ENCODE measurements at places on chromosomes 5 and 9.

DNA sequence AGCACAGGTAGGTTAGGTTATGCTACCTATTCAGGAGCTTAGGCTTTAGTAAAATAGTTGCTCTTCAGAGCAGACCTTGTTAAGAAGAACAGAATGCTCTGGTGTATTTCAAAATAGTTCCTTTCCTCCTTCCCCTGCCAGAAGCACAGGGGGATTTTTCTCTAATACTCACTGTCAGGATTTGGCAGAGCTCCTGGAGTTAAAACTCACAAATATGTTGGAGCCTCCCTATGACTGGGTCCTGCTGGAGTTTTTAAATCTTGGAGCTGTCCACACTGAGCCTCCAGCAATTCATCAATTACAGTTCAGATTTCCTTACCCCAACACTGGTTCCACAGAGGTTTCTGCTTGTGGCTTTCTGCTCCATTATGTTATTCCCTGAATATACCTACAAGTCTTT, 1233.8 kb upstream of the WWC1 start:
- no peaks in the 10 kb centered on the region for H3K4me1 ChIP-seq
- H3K27me3 ChIP-seq = no peaks in the 10 kb centered on the region
- DNase-seq = no peak
- no peak overlapping the region for H3K27ac ChIP-seq
- no peak overlapping the region for H3K4me3 ChIP-seq

DNA sequence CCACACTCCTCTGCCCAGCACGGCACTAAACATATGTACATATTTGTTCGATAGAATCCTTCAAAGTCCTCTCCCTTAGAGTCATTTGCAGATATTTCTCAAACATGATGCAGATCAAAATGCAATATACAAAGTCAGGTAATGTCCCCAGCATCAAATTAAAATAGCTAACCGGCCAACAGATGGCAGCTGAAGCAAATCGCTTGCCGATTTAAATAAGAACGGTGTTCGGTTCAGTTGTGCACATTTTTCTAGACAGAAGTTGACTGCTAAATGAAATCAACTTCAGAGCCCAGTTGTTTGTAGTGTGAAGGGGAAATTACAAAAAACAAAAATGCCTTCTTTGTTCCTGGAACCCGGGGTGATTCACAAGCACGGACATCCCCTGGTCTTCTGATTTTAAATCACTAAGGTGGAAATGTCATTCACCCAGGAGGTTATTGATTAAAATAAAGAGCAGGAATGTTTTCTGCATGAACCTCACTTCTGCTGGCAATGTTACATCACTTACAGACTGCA, 219.2 kb downstream of the EBF1 start:
- no peak overlapping the region for H3K27ac ChIP-seq
- DNase-seq = no peak
- H3K27me3 ChIP-seq = no peaks in the 10 kb centered on the region
- no peaks in the 10 kb centered on the region for H3K36me3 ChIP-seq
- H3K4me1 ChIP-seq = peaks cover 7% of the 10 kb centered on the region

- peaks cover 69% of the 10 kb centered on the region for H3K4me1 ChIP-seq
- H3K27ac ChIP-seq = peak overlapping the region; percentile 83
- H3K4me3 ChIP-seq = peak overlapping the region; percentile 77
- H3K27me3 ChIP-seq = no peaks in the 10 kb centered on the region
Observed at GRCh38 chr9:91341258-91341746, 20.4 kb downstream of the AUH start.

DNA sequence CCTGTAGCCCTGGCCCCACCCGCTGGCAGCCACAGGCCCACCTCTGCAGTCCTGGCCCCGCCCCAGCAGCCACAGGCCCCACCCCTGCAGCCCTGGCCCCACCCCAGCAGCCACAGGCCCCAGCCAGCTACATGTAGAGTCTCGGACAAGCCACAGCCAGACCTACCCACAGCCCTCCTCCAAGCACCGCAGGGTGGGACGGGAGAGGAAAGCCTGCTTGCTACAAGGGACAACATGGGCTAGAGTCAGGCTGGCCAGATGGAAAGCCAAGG, 49.5 kb upstream of the SARDH start:
- no peak overlapping the region for H3K4me3 ChIP-seq
- no peak overlapping the region for H3K27ac ChIP-seq
- no peaks in the 10 kb centered on the region for H3K36me3 ChIP-seq
- peaks cover 10% of the 10 kb centered on the region for H3K4me1 ChIP-seq
- no peaks in the 10 kb centered on the region for H3K27me3 ChIP-seq

DNA sequence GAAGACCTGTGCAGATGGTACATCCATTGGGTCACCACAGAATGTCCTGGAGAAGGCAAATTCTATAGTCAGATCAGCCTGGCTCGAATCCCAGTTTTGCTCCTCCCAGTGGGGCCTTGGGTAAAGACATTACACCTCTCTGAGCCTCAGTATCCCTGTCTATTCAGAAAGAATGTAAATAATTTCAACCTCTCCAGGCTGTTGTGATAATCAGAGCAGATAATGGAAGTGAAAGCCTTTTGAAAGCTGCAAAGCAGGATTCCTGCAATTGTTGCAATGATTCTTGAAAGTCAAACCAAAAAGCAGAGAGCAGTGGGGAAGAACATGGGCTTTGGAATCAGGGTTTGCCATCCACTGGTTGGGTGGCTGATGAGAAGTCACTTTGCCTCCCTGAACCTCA, 63.2 kb downstream of the LHX2 start:
- H3K36me3 ChIP-seq = no peaks in the 10 kb centered on the region
- no peak overlapping the region for H3K27ac ChIP-seq
- H3K4me1 ChIP-seq = no peaks in the 10 kb centered on the region
- no peak overlapping the region for H3K4me3 ChIP-seq
- no peak for DNase-seq

DNA sequence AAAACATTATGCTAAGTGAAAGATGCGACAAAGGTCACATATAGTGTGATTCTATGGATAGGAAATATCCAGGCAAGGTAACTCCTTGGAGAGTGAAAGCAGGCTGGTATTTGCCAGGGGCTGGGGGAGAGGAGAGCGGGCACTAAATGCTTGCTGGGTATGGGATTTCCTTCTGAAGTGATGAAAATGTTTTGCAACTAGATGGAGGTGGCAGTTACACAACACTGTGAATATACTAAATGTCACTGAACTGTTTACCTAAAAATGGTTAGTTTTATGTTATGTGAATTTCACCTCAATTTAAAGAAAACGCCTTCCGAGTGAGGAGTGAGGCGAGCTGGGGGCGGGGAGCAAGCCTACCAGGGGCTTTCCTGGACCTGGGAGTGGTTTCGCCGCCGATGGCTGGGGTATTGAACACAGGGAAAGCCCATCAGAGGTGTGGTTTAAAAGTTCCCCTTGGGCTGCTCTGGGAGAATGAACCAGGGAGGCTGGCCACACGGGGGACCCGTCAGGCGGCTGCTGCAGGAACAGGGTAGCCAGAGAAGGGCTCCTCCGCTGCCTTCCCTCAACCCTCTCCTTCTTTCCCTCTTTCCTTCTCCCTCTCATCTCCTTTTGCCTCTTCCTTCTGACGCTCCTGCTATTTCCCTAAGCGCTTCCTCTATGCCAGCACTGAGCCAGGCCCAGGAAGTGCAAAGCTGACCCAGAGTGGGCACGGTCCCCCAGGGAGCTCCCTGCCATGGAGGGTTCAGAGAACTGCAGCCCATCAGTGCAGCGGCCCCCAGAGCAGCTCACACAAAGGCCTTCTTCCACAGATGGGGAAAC, 4.9 kb downstream of the AKNA start:
- peak overlapping the region; percentile 87 for H3K27ac ChIP-seq
- peaks cover 89% of the 10 kb centered on the region for H3K36me3 ChIP-seq
- DNase-seq = peak; percentile 81
- no peaks in the 10 kb centered on the region for H3K27me3 ChIP-seq
- H3K4me1 ChIP-seq = peaks cover 57% of the 10 kb centered on the region

DNA sequence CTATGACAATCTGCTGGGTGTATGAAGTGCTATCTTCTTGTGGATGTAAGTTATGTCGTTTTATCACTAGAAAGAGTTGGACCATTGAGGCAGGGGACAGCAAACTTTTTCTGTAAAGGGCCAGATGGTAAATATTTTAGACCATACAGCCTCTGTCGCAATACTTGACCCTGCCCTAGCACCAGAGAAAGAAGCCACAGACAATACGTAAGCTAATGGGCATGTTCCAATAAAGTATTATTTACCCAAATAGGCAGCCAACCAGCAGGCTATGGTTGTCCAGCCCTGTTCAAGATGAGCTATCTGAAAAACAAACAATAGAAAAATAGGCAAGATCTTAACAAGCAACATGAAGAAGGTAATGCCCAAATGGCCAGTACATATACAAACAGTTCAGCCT, 36.4 kb downstream of the MTX3 start:
- H3K36me3 ChIP-seq = no peaks in the 10 kb centered on the region
- H3K27me3 ChIP-seq = no peaks in the 10 kb centered on the region
- no peaks in the 10 kb centered on the region for H3K4me1 ChIP-seq
- DNase-seq = no peak
- H3K27ac ChIP-seq = no peak overlapping the region

- peaks cover 37% of the 10 kb centered on the region for H3K4me1 ChIP-seq
- DNase-seq = no peak
- peak overlapping the region; percentile 5 for H3K27ac ChIP-seq
- no peak overlapping the region for H3K4me3 ChIP-seq
- no peaks in the 10 kb centered on the region for H3K27me3 ChIP-seq
Observed at GRCh38 chr9:113154471-113154870, 3.7 kb downstream of the SLC31A2 start.

- no peak overlapping the region for H3K4me3 ChIP-seq
- H3K36me3 ChIP-seq = no peaks in the 10 kb centered on the region
- no peak for DNase-seq
- H3K4me1 ChIP-seq = peaks cover 2% of the 10 kb centered on the region
- no peak overlapping the region for H3K27ac ChIP-seq
- no peaks in the 10 kb centered on the region for H3K27me3 ChIP-seq
Observed at GRCh38 chr5:86570427-86571083, 47.2 kb upstream of the COX7C start.

- H3K4me3 ChIP-seq = no peak overlapping the region
- H3K4me1 ChIP-seq = no peaks in the 10 kb centered on the region
- no peak overlapping the region for H3K27ac ChIP-seq
- H3K36me3 ChIP-seq = no peaks in the 10 kb centered on the region
Observed at GRCh38 chr9:85432599-85432998, 309.2 kb downstream of the AGTPBP1 start.

- H3K27me3 ChIP-seq = peaks cover 74% of the 10 kb centered on the region
- H3K4me3 ChIP-seq = no peak overlapping the region
- peaks cover 15% of the 10 kb centered on the region for H3K4me1 ChIP-seq
- H3K36me3 ChIP-seq = no peaks in the 10 kb centered on the region
- DNase-seq = no peak
Observed at GRCh38 chr5:108729242-108729615, 18.5 kb upstream of the FER start.

DNA sequence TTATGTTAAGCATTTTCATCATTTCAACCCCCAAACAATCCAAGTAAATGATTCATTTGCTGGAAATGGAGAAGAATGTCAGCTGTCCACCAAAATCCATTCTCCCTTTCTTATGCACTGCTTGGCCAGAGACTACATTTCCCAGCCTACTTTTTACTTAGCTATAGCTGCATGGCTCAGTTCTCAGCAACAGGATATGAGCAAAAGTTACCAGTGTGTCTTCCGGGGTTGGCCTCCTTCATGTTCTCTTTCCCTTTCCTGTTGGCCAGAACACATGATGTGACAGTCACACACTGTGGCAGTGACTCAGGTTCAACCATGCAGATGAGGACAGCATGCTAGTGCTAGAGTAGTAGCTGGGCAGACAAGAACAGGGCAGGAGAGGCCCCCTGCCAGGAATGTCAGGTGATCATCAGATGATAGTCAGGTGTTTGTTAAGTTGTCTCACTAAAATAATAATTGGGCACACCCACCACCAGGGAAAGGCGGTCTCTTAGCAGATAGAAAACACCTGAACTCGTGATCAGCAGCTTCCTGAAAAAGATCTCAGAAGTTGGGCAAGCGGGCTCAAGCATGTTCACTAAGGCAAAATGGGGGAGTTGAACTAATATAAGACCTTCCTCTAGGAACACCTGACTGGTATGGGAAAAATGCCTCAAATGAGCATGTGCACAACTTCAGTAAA, 12.2 kb downstream of the GPR150 start:
- H3K4me3 ChIP-seq = peak overlapping the region; percentile 15
- DNase-seq = peak; percentile 73
- H3K27me3 ChIP-seq = peaks cover 10% of the 10 kb centered on the region
- H3K27ac ChIP-seq = peak overlapping the region; percentile 93

- H3K27ac ChIP-seq = no peak overlapping the region
- H3K4me1 ChIP-seq = no peaks in the 10 kb centered on the region
- no peak overlapping the region for H3K4me3 ChIP-seq
Observed at GRCh38 chr9:32255026-32255425, 129.4 kb upstream of the ACO1 start.

DNA sequence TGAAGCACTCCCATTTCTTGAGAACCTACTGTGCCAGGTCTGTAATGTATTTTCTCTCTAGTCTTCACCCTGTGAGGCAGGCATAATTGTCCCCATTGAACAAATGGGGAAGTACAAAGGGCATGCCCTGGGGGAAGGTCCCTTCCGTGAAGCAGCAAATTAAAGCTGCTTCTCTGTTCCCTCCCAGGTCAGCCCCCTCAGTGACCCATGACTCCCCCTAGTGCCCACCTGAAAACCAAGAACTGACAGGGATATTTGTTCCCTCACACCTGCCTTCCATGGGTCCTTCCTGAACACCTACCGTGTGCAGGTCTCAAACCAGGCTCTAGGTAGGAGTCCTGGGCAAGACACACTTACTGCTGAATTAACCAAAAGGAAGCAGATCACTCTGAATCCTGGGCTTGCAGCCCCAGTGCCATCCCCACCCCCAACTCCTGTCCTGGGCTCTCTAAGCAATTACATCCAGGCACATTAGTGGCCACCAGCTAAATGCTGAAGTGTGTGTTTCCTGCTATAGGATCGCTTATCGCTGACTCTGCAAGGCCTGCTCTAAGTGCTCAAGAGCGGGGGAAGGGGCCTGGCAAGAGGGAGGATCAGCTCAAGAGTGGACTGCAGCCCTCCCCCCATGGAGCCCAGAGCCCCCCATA, 254.8 kb downstream of the CDK5RAP2 start:
- no peak for DNase-seq
- no peaks in the 10 kb centered on the region for H3K36me3 ChIP-seq

- peaks cover 32% of the 10 kb centered on the region for H3K27me3 ChIP-seq
- DNase-seq = no peak
- H3K36me3 ChIP-seq = no peaks in the 10 kb centered on the region
- peaks cover 7% of the 10 kb centered on the region for H3K4me1 ChIP-seq
Observed at GRCh38 chr5:122073018-122073417, 5.0 kb downstream of the LOX start.

DNA sequence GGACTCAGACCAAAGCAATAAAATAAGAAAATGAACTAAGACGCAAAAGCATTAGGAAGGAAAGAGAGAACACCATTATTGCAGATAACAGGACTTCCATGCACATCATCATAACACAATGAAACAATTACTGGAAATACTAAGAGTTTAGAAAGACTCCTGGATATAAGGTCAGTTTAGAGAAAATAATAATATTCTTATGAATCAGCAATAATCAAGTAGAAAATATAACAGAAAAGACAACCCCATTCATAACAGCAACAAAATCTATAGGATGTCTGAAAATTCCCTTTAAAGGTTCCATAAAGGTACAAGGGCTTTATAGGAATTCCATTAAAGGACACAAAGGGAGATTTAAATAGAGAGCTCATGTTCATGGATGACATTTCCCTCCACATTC, 73.0 kb downstream of the SPTLC1 start:
- no peak for DNase-seq
- H3K27me3 ChIP-seq = no peaks in the 10 kb centered on the region
- H3K27ac ChIP-seq = no peak overlapping the region
- no peaks in the 10 kb centered on the region for H3K4me1 ChIP-seq
- no peak overlapping the region for H3K4me3 ChIP-seq
